ENCODE measurements at places on chromosomes 12 and 14.

GRCh38 chr14:63895510-63895909 lies 42.7 kb downstream of the SYNE2 start:
- no peak for DNase-seq

GRCh38 chr14:55964091-55964490 lies 154.1 kb upstream of the PELI2 start:
- DNase-seq, result peak; percentile 32

- DNase-seq, result peak; percentile 30
These were observed 115.4 kb upstream of the PPFIA2 start for GRCh38 chr12:81874586-81874985.

- DNase-seq, result peak; percentile 59
These were observed 1086.5 kb downstream of the SLC6A15 start for GRCh38 chr12:83826112-83826511.

DNA sequence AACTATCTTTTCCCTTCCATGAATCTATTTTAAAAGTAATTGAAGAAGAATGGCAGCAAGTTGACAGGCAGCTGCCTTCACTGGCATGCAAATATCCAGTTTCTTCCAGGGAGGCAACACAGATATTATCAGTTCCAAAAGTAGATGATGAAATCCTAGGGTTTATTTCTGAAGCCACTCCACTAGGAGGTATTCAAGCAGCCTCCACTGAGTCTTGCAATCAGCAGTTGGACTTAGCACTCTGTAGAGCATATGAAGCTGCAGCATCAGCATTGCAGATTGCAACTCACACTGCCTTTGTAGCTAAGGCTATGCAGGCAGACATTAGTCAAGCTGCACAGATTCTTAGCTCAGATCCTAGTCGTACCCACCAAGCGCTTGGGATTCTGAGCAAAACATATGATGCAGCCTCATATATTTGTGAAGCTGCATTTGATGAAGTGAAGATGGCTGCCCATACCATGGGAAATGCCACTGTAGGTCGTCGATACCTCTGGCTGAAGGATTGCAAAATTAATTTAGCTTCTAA lies 18.4 kb downstream of the TMPO start:
- peak; percentile 75 for DNase-seq

DNA sequence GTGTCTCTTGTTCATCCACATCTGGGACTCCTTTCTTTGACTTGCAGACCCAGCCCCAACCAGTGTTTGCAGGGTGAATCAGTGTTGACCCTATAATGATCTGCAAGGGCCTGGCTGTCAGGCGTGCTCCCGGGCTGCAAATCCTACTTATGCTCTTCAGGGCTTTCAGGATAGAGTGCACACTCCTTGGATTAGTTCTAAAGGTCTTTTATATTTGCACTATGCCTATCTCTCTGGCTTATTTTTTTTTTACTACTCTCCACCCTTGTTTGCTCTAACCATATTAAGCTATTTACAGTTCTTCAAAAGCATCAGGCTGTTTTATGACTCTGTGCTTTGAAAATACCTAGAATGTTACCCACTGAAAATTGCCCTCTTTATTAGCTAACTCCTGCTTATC lies 4.3 kb upstream of the PRICKLE1 start:
- no peak for DNase-seq

DNA sequence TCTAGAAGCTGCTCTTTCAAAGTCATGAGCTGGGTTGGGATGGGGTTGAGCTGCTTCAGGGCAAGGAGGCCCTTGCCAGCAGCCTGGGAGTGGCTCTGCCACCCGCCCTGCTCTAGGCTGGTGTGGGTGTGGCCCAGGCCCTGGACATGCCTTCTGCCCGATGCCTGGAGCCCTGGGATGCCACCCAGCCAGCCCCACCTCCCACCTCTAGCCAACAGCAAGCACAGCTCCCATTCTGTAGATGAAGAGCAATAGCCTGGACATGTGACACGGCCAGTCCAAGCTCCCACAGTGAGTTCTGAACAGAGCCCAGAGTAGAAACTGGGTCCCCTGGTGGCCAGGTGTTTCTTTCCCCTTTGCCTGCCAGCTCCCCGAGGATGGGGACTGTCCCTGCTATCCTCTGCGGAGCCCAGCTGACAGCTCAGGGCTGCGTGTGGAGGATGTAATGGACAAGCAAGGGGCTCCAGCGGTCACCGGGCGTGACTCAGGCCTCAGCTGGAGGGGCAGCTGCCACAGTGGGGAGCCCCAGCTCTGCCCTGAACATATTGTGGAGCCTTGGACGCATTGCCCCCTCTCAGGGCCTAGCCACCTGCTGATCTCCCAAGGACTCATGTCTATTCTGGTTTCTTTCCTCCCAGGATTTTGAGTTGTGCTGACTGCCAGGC lies 165.2 kb downstream of the TSPAN9 start:
- no peak for DNase-seq

DNA sequence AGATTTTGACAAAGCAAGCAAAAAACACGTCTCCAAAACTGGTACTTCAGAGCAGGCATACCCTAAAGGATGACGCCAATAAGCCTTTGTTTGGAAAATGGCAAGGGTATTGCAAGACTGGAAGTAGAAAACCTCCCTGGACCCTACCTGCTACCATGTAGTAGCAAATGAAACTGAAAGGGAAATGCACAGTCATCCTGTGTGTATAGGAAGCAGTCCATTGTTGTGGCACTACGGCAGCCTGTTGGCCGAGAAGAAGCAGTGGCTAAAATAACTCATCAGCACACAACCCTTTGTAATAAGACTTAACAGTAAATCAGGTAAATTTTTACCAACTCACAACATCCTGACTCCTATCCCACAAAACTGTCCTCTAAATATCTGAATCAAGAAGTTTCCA lies 386.4 kb downstream of the RGS6 start:
- peak; percentile 11 for DNase-seq

- peak; percentile 76 for DNase-seq
These were observed 771 bp upstream of the KCNJ8 start for GRCh38 chr12:21775133-21775820.

- no peak for DNase-seq
These were observed 46.9 kb upstream of the IGF1 start for GRCh38 chr12:102527171-102527720.

GRCh38 chr14:55625481-55625880 lies 45.5 kb downstream of the KTN1 start:
- no peak for DNase-seq

DNA sequence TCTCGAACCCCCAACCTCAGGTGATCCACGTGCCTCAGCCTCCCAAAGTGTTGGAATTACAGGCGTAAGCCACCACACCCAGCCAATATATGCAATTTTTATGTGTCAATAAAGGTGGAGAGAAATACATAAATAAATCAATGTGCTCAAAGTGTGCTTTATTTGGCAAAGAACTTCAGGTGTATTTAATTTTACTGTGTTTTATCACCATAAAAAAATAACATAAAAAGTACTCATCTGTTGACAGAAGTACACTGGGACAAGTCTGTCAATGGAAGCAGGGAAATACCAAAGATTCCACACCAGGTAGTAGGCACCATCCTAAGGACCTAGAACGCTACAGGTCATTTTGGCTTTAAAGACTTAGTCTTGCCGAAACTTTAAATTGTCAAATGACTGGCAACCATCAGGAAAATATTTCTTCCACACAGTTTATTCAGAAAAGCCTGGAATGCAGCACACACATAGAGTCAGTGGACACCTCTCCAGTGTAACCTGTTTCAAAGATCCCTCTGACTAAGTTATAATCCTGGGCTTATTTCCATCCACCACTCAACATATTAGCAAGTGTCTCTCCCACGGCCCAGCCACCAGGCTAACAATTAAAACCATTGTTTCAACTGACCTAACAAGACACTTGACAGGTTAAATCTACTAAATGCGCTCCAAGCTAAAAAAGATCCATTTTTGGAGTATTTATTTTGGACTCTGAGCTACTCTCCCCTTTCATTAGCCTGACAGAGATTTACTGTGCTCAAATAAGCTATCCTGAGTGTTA lies 4.2 kb downstream of the ERO1A start:
- no peak for DNase-seq

- no peak for DNase-seq
These were observed 1115.7 kb downstream of the TMEM121 start for GRCh38 chr14:106642090-106642489.

- DNase-seq, result no peak
These were observed 66.0 kb downstream of the TMTC3 start for GRCh38 chr12:88207921-88208620.

GRCh38 chr12:62335796-62336195 lies 75.6 kb downstream of the USP15 start:
- DNase-seq, result no peak

- DNase-seq, result no peak
These were observed 3.6 kb downstream of the RIMBP2 start for GRCh38 chr12:130712346-130713065.

GRCh38 chr12:104299842-104300481 lies 3.6 kb upstream of the EID3 start:
- DNase-seq, result no peak

DNA sequence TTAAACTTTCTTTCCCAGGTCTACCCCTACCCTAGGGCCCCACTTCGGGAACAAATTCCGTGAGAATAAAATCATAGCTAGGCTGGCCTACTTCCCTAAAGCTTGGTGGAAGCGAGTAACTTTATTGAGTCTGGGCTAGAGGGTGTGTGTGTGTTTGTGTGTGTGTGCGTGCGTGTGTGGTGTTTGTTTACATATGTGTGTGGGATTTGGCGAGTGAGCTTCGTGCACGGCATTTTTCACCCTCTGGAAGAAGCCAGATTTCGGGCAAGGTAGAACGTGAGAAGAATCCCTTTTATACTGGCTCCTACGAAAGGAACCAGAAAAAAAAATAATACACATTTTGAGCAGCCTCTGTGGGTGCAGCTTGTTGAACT lies 7.5 kb upstream of the LHX5 start:
- DNase-seq, result no peak

Measured in OCI-M1 (cell line).